ENCODE measurements at places on chromosomes 6 and 20.

GRCh38 chr20:46893877-46894578 lies 615 bp upstream of the EYA2 start:
- DNase-seq = no peak

GRCh38 chr20:37680420-37680819 lies 13.4 kb upstream of the CTNNBL1 start:
- DNase-seq = no peak

- no peak for DNase-seq
These were observed 305.3 kb upstream of the RGS17 start for GRCh38 chr6:153436351-153436750.

DNA sequence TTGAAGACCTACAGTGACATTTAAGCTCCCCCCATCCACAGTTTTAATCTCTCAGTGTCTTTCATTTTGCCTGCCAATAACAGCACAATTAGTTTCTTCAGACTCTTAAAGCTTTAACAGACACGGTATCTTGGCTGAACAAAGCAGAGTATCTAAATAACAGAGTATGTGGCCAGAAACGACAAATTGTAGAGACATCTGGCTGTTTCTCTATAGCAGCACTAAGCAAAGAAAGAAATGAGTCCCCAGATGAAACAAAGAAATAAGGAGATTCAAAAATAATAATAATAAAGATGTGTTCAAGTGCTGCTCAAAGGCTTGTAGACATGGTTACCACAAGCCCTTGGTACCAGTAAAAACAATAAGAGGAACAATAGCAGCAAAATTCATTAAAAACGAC lies 97.8 kb upstream of the HDAC2 start:
- DNase-seq = no peak

GRCh38 chr20:10854976-10855375 lies 181.2 kb upstream of the JAG1 start:
- no peak for DNase-seq

DNA sequence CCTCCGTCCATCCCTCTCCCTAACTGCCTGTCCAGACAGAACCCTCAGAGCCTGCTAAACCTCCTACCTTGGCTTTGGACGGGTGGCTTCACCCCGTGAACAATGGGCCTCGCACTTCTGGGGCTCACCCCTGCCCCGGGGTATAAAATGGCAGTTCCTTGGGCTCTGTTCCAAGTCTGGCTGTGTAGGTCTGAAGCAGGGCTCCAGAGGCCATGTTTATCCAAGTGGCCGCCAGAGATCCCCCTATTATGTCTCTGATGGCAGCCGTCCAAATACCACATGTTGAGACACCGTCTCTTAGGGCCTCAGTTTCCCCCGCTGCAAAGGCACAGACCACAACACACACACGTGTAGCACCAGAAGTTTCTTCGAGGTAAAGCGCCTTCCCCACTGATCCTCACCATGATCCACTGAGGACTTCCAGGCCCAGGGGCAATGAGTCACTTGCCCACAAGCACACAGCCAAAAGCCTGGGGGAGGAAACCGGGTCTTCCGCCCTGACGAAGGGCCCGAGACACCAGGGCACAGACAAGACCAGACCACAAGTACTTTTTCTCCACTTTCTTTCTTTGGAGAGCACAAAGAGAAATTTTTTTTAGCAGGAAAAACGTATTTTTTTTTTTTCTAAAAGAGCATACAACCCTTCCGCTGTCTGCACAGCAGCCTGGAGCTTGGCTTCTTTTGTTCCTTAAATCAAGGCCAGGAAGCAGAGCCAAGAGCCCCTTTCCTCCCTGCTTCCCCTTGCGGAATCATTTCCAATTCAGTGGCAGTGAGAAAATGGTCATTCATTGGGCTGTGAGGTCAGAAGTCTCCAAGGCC lies 11.8 kb downstream of the CPNE5 start:
- no peak for DNase-seq

- no peak for DNase-seq
These were observed 195.0 kb downstream of the PAX1 start for GRCh38 chr20:21900431-21900830.

DNA sequence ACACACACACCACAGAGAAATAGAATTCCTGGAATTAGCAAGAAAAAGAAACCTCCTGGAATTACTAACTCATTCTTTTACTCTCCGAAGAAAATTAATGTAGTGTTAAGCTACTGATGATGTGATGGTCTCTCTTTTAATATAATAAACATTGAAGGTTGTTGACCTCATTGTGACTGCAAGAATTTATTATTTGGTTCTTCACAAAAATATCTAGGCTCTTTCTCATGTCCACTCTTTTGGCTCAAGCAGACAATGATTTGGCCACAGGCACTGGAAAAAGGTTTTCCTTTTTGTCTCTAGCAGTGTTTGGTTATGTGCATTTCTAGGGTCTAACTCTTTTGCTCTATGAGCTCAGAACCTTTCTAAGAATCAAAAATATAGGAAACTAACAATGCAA lies 811.9 kb downstream of the TENT5A start:
- no peak for DNase-seq

- no peak for DNase-seq
These were observed 718.5 kb downstream of the RFPL4B start for GRCh38 chr6:113065611-113066010.

GRCh38 chr6:117617210-117618035 lies 15.1 kb upstream of the GOPC start:
- DNase-seq = no peak

GRCh38 chr20:61799928-61800327 lies 265.8 kb downstream of the TAF4 start:
- DNase-seq = no peak

DNA sequence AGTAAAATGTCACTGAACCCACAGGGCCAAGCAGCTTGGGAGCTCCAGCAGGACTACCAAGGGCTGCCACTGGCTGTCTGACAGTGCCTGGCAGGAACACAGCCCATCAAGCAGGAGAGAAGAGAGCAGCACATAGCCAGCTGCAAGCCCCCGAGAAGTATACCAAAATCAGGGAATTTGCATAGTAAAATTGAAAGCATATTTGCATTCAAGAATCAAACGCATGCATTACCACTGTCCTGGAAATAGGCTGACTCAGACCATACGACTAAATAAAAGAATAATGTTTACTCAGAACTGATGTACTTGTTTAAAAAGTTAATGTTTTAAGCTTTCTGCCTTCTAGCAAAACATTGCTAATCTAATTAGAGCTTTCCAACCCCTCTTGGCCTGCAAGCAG lies 298.1 kb downstream of the TFAP2B start:
- no peak for DNase-seq

DNA sequence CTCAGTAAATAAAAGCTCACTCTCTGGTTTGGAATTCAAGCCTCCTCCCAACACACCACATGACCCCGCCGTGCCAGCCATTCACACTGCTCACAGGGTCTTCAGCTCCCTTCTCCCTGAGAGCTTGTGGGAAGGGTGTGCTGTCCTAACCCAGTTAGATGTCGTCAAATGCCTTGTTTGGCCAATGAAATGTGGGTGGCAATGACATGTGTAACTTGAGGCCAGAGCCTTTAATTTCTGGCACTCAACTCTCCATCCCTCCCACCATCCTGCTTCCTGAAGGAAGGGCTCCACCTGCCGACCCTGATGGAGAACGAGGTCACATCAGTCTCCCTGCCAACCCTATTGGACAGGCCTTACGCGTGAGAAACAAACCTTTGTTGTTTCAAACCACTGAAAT lies 224.5 kb upstream of the AGPAT4 start:
- DNase-seq = no peak

GRCh38 chr6:136303516-136303915 lies 13.9 kb upstream of the BCLAF1 start:
- no peak for DNase-seq

DNA sequence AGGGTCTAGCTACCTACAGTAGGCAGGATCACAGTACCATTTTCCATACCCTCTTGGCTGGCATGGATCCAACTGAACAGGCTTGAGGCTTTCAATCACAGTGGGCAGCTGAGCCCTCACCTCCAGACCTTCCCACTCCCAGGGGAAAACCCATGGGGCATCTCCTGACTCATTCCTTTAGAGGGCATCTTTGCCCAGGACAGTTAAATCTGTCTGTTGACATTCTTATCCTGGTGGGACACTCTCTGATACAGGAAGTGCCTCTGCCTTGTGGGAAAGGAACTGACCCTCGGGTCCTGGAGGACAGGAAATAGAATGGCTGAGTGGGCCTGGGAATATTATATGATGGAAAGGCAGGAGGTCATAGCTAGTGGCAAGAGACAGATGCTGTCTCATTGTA lies 10.2 kb upstream of the EPB41L1 start:
- no peak for DNase-seq

DNA sequence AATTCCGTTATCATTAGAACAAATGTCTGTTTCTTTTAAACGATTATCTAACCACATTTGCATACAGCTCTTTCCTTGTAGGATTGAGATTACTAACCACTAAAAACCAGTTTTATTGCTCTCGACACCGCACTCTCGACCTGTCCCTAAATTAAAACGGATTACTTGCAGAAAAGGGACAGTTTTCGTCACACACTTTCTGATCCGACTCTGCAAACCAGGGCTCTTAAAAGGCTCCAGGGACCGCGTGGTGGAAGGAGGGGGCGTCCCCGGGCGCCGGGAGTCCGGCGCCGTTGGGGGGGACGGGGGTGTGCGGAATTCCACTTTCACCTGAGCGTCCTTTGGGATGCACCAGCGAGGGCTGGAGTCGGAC lies 731 bp downstream of the MAK start:
- DNase-seq = no peak

DNA sequence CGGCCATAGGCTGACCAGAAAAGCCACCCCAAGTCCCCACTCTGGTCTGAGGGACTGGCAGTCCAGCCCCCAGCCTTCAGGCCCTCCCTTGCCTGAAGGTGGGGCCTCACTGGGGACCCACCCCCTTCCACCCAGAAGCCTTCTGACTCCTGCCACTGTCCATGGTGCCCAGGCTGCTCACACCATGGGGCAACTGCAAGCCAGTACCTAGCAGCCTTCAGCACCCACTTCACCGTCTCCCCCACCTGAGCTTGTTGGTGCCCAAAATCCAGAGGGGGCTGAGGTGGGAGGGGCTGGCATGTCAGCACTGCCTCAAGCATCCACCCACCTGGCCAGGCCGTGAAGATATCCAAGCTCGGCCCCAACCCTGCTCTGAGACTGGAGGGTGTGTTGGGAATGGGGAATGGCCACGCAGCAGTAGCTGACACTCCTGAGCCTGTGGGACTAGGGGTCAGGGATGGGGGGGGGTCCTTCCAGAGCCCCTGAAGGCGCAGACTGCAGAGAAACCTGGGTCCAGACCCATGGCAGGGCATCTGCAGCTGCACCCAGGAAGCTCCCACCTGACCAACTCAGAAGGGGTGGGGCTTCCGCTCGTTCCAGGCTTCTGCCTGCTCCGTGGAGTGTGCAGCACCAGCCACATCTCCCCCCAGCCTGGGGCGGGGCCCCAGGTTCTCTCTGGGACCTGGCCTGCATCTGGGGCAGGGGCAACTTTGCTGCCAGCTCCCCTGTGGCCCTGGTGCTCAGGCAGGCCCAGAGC lies 942.1 kb upstream of the EPHA7 start:
- no peak for DNase-seq

- DNase-seq = no peak
These were observed 5.3 kb downstream of the ARFGEF2 start for GRCh38 chr20:48926821-48927220.

DNA sequence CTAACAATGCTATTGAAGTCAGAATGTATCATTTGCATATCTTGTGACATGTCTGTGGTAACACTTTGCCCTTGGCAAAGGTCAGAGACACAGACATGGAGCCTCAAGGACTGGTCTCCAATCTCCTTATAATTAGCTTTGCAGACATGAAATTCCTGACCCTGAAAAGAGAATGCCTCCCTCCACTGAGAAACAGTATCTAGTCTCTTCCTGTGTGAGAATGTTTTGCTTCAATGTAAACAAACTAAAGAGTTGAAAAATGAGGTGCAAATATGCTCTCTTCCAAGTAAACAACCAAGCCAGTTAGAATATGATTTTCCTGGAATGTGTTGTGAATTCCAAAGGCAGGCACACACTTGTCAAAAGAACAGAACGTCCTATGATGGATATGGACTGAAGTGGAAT lies 407.1 kb upstream of the MARCKS start:
- DNase-seq = no peak

- no peak for DNase-seq
These were observed 32.3 kb upstream of the DUSP22 start for GRCh38 chr6:259901-260508.

DNA sequence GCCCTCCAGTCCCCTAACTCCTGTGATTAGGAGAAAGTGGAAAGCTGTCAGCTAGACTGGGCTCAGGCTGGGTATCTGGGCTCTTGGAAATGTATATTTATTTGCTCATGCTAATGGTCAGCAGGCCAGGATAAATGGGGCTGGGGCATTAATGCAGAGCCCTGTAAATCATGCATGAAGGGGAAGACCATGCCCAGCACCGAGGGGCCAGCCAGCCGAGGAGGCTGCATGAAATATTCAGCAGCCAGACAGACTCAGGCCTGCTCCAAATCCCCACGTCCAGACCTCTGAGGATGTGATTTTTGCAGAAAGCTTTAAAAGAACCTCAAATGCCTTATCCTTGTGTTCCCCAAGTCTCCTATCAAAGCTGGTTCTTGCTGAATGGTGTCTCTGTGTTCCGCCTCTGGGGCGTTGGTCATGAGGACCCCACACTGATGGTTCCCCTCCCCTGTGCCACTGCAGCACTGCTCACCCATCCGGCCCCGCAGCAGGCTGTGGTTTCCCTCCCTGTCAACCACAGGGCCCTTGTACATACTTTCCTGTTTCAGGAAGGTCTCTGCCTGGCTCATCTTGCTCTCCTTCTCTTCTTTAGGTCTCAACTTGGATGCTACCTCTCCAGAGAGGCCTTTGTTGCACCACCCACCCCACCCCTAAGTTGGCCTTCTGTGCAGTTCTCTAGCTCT lies 358.4 kb downstream of the CDH26 start:
- DNase-seq = no peak

DNA sequence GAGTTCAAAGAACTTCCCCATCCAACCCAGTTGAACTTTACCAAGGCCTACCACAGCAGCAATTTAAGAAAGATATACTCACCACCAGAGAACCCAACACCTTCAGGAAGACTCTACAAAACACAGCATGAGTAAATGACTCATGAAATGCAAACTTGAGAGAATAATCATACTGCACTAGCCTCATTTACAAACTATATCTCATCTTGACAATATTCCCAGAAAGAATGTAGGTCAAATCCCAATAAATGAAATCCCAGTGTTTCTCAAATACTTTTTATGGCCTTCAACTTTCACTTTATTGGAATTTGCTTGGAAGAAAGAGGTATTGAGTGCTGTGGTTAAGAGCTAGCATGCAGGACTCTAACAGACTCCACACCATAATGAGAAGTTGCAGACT lies 60.0 kb downstream of the FYN start:
- no peak for DNase-seq

DNA sequence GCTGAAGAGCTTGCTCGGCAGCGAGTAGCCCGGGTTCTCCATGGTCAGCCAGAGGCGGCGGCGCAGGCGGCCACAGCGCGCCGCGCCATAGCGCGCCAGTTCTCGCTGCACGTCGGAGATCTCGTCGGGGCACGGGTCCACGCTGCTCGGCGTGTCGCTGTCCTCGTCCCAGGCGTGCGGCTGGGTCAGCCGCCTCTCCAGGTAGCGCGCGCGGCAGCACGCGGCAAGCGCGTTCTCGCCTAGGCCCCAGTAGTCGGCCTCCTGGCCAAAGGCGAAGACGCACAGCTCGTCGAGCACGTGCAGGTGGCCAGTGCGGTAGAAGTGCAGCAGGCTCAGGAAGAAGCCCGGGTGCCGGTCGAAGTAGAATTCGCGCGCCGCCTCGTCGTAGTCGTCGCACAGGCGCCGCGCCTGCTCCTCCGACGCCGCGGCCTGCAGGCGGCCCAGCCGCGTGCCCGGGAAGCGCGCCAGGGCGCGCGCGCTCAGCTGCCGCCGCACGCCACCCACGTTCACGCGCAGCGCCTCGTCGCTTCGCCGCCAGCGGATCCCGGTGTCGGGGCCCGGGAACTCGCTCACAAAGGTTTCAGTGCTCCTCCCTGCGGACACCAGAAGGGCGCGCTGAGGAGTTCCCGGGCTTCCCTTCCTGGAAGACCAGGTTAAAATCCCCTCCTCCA lies 2.7 kb downstream of the KCNS1 start:
- DNase-seq = no peak
